ENCODE measurements at places on chromosomes 2 and 18. TPM values are rescaled to one million over a fixed set of nuclear protein-coding genes. Genes with fewer than 3 reads are reported as not detected.

SYT4 gene
- total RNA-seq: 139 TPM

PLCD4 gene
- total RNA-seq: 5.7 TPM

GPR155 gene
- 5.0 TPM for total RNA-seq

SLC35G4 gene
- not detected for total RNA-seq

PPP1R1C gene
- total RNA-seq: not detected

ITPRIPL1 gene
- total RNA-seq: 0.38 TPM

MOB1A gene
- total RNA-seq: 27.0 TPM

TSGA10 gene
- total RNA-seq: 19.1 TPM

ATP8B1 gene
- total RNA-seq: 2.4 TPM

EMILIN1 gene
- total RNA-seq: 1.5 TPM

YPEL5 gene
- 70.0 TPM for total RNA-seq

ARHGEF33 gene
- total RNA-seq: 5.5 TPM

FEV gene
- total RNA-seq: 0.08 TPM

GALNT5 gene
- total RNA-seq: 0.05 TPM

GPAT2 gene
- 0.76 TPM for total RNA-seq

STAT1 gene
- 17.7 TPM for total RNA-seq

HOXD3 gene
- total RNA-seq: 27.7 TPM

RGPD4 gene
- 0.17 TPM for total RNA-seq

EGR4 gene
- total RNA-seq: not detected

ASPRV1 gene
- total RNA-seq: 2.8 TPM

EPG5 gene
- total RNA-seq: 25.7 TPM

NMS gene
- not detected for total RNA-seq

ZDBF2 gene
- total RNA-seq: 55.8 TPM

SELENOI gene
- 35.8 TPM for total RNA-seq

TIGD1 gene
- total RNA-seq: 5.7 TPM

RESP18 gene
- not detected for total RNA-seq

ACSL3 gene
- 86.1 TPM for total RNA-seq

ICA1L gene
- total RNA-seq: 38.5 TPM

PROM2 gene
- 1.6 TPM for total RNA-seq

SPATA3 gene
- total RNA-seq: not detected

SERPINE2 gene
- 271 TPM for total RNA-seq

FZD7 gene
- total RNA-seq: 28.7 TPM

TNFAIP6 gene
- total RNA-seq: not detected

REG1B gene
- not detected for total RNA-seq

ABCB11 gene
- not detected for total RNA-seq
